ENCODE measurements at places on chromosomes 6 and 20.

GRCh38 chr20:57684808-57685140 lies 25.0 kb downstream of the PMEPA1 start:
- DNase-seq, result no peak

DNA sequence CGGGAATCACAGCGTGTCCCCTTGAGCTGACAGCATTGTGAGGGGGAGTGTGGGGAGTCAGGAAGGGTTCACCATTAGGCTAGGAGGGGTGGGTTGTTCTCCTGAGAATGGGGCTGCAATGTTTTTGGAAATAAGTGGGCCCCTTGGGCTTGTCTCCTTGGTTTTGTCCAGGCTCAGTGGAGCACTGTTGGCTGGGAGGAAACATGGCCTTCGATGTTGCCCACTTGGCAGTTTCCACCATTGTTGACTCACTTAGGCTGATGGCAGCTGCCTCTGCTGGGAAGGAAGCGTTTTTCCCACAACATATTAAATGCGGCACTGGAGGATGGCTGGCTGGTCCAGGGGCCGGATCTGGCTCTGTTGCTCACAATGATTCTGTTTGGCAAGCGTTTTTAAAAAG lies 512.1 kb downstream of the QKI start:
- DNase-seq, result peak; percentile 25

GRCh38 chr6:25652007-25652515 lies at the start of gene SCGN:
SCGN (plus strand) TSS chr6:25652215; CDS start chr6:25652404, 189 bp downstream.
- DNase-seq, result no peak

- no peak for DNase-seq
These were observed 1.7 kb upstream of the AIG1 start for GRCh38 chr6:143058987-143059386.

DNA sequence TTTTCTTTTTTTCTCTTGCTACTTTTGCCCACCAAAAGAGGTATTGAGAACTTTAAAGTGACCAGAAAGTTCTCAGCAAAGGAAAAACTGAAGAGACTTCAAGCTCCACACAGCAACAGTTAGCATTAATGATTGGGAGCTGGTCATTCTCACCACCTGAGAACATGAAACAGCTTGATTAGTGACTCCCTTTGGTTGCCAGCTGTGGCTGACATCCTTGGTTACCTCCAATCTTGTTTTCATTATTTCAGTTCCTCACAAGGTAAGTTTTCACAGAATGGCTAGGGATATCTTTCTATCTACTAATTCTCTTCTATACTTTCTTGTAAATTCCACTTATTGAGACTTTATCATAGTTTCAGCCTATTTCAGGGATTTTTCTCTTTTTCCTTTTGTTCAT lies 427.9 kb downstream of the QKI start:
- DNase-seq, result no peak

- DNase-seq, result no peak
These were observed 92.9 kb downstream of the ZMYND8 start for GRCh38 chr20:47263465-47264084.

DNA sequence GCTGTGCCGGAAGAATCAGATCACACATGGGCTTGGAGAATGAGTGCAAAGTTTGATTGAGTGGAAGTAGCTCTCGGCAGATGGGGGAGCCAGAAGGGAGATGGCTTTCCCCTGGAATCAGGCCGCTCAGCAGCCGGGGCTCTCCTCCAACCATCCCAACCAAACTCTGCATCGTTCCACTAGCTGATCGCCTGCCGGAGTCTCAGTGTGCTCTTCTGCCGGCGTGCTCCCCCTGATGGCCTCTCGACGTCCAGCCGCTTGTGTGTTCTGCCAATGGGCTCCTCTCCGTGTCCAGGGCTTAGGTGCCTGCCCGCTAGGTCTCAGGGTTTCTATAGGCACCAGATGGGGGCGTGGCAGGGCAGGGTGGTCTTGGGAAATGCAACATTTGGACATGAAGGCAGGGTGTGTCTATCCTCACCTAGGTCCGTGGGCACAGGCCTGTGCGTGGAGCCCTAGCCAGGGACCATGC lies 4.9 kb upstream of the BIRC7 start:
- peak; percentile 47 for DNase-seq

- DNase-seq, result peak; percentile 23
These were observed 155.1 kb downstream of the CDC5L start for GRCh38 chr6:44542401-44543116.

DNA sequence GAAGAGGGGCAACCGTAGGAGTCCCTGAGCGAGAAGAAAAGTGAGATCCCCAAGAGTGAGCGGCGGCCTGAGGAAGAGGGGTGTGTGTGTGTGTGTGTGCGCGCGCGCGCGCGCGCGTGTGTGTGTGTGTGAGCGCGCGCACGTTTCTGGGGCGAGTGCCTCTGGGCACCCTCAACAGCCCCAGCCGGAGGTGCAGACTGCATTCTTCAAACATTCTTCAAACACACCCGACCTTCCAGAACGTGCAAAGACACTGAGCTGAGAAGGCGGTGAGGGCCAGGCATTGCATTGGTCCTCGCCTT lies 76.2 kb upstream of the FOXP4 start:
- DNase-seq, result no peak

- no peak for DNase-seq
These were observed 115.2 kb upstream of the RNF24 start for GRCh38 chr20:4130404-4131189.

DNA sequence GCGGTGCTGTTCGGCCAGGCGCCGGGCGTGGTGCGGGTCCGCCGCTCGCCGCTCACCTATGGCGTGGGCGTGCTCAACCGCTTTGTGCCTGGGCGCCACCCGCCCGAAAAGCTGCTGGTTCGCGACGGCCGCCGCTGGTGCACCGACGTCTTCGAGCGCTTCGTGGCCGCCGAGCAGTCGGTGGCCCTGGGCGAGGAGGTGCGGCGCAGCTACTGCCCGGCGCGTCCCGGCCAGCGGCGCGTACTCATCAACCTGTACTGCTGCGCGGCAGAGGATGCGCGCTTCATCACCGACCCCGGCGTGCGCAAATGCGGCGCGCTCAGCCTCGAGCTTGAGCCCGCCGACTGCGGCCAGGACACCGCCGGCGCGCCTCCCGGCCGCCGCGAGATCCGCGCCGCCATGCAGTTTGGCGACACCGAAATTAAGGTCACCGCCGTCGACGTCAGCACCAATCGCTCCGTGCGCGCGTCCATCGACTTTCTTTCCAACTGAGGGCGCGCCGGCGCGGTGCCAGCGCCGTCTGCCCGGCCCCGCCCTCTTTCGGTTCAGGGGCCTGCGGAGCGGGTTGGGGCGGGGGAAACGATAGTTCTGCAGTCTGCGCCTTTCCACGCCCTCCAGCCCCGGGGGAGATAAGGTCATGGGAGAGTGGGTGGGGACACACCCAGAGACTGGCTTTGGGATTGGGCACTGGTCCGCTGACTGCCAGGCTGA lies 15.7 kb downstream of the ADISSP start:
- no peak for DNase-seq

GRCh38 chr6:26032340-26033084 lies 54.7 kb upstream of the HFE start:
- no peak for DNase-seq

GRCh38 chr20:25552977-25553376 lies 32.4 kb downstream of the NINL start:
- no peak for DNase-seq

GRCh38 chr20:48169650-48170225 lies 384.5 kb upstream of the SULF2 start:
- DNase-seq, result no peak

DNA sequence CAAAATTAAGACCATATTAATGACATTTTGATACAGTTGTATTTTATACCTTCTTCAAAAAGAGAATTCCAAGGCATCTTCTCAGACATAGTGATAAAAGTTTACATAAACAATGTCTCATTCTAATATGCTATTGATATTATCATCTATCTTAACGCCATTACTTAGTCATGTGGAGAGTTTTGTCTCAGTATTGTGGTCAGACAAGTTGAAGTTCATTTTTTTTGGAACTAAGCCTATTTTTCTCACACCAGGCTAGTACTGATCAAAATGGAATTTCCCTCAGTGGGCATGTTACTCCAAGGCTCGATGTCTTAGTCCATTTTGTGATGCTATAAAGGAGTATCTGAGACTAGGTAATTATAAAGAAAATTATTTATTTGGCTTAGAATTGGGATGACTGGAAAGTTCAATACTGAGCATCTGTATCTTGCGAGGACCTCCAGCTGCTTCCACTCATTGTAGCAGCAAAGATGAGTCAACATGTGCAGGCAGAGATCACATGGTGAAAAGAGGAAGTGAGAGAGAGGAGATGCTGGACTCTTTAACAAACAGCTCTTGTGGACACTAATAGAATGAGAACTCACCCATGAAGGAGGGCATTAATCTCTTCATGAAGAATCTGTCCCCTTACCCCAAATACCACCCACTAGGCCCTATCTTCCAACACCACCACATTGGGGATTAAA lies 825.5 kb upstream of the MANEA start:
- no peak for DNase-seq

- DNase-seq, result no peak
These were observed 1567.2 kb upstream of the DEFB115 start for GRCh38 chr20:29690274-29690673.

GRCh38 chr6:68633281-68633971 lies 1.7 kb upstream of the ADGRB3 start:
- DNase-seq, result no peak

DNA sequence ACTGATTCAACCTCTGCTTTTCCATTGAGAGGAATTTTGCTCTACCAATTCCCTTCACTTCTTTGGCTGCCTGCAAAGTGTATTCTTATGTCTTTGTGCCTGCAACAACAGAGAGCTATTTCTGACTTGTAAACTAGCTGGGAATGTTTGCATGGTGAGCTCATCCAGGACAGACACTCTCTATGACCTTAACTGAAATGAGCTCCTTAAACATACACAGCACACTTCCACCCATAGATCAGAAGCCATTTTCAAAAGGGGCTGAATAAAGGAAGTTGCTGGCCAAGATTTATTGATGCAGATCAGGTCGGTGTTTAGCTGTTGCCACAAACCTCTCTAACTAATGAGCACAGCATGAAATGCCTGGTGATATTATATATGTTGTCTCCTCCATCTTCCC lies 377.7 kb downstream of the BTBD9 start:
- DNase-seq, result no peak

DNA sequence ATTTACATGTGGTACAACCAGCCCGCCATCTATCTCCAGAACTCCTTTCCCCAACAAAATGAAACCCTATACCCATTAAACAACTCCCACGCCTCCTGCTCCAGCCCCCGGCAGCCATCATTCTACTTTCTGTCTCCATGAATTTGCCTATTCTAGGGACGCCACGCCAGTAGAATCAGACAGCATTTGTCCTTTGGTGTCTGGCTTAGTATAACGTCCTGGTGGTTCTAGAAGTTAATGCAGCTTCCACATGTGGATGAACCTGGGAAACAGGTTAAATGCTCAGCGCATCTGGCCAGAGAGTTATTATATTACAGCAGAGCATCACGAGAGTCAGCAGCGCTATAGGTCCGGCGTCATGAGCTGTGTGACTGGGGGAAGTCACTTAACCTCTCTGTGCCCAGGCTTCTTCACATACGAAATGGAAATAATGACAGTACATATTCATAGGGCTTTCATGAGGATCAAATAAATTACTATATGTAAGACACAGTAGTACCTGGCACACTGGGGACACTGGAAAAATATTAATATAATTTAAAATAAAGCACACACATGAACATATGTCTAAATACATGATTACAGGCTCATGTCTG lies 178.7 kb upstream of the TAB2 start:
- no peak for DNase-seq

- DNase-seq, result peak; percentile 8
These were observed 64.0 kb upstream of the LRRC1 start for GRCh38 chr6:53730767-53731166.

DNA sequence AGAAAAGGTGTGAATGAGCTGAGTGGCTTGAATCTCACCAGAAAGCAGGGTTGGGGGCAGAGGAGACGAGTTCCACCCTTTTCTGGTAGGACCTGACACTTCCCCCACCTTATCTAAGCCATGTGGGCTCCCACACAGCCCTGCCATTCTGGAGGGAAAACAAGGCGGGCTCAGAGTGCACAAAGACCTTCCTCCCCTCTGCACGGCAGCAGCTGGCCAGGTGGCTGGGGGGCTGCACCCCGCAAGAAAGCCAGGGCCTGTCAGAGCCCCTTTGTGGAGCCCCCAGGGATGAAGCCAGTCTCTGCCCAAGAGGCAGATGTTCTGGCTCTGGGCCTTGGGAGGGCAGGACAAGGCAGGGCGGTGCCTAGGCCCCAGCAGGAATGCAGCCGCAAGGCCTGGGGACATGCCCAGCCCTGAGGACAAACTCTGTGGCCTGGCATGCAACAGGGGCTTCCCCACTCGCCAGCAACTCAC lies 48.4 kb upstream of the DSN1 start:
- no peak for DNase-seq

GRCh38 chr6:83511901-83512681 lies at the start of gene PRSS35:
PRSS35 (plus strand) TSS chr6:83512534; CDS start chr6:83523442, 10,908 bp downstream.
- peak; percentile 18 for DNase-seq

GRCh38 chr20:40855269-40855668 lies 166.2 kb upstream of the MAFB start:
- DNase-seq, result no peak

GRCh38 chr20:1437235-1437904 lies 29.3 kb downstream of the NSFL1C start:
- peak; percentile 69 for DNase-seq

DNA sequence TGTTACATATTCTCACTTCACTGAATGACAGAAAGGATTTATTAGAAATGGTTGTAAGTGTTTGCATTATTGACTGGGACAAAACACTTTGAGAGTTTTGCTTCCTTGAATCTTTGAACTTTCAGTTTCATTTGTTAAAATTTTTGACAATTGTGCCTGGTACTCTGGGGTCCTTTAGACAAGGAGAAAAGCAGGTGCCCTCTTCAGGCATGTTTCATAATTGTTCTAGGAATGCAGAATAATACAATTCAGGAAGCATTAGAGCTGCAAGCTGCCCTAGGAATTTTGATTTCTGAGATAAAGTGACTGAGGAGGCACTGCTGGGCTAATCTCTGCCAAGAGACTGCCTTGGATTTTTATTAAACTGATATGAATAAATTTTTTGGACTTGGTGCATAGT lies 49.7 kb downstream of the TOP1 start:
- DNase-seq, result no peak

- no peak for DNase-seq
These were observed 1.7 kb downstream of the SLC13A3 start for GRCh38 chr20:46649650-46649949.

GRCh38 chr6:62357835-62358234 lies 71.8 kb upstream of the KHDRBS2 start:
- DNase-seq, result no peak

GRCh38 chr6:40325041-40325440 lies 262.1 kb downstream of the LRFN2 start:
- no peak for DNase-seq

- DNase-seq, result no peak
These were observed 70.9 kb downstream of the BMP7 start for GRCh38 chr20:57195469-57196100.
